ENCODE measurements at places on chromosomes 11 and 22.

GRCh38 chr11:77789061-77789730 is 31.3 kb downstream of the RSF1 start:
- DNase-seq = no peak

DNA sequence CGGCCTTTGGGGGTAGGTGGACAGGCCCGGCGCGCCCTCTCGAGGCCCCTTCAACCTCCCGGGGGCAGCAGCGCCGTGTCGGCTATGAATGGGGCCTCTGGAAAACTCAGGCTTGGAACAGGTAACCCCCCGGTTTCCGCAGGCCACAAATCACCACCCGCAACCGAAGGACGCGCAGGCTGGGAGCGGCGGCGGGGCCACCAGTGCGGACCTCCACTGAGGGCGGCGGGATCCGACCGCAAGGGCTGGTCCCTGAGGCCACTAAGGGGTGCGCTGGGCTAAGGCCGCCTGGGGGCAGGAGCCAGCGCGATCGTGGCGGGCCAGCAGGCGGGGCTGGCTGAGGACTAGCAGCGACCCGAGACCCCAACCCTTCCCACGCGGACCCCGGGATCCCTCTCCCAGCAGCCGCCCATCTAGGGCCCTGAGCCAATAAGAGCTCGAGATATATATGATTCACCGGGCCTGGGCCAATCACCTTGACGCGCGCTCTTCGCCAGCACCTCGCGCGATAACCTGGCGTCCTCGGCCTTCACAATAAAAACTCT is 609 bp upstream of the ATF4 start:
- peak; percentile 98 for DNase-seq

GRCh38 chr22:22798232-22798616 is 89.4 kb upstream of the IGLL5 start:
- DNase-seq = no peak

DNA sequence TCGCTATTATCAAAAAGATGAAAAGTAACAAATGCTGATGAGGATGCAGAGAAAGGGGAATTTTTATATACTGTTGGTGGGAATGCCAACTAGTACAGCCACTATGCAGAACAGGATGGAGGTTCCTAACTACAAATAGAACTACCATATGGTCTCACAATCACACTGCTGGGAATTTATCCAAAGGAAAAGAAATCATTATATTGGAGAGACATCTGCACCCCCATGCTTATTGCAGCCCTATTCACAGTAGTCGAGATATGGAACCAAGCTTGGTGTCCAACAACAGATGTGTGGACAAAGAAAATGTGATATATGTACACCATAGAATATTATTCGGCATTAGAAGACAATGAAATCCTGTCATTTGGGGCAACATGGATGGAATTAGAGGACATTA is 19.6 kb upstream of the POU2AF2 start:
- no peak for DNase-seq

DNA sequence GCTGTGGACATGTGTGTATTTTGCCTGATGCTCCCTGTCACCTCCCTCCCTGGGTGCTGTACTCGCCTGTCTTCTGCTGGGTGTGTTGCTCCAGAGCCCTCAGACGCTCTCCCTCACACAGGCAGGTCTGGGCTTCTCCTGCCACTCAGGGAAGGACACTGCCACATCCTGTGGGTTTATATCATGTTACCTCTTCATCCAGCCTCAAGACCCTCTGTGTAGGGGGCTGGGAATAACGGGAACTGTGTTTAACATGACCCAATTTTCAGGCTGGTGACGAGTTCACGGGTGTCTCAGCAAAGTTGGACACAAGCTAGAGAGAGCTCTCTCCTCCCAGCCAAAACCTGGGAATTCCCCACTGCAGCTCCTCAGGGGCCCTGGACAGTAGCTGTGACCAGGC is 24.6 kb downstream of the MYBPC3 start:
- DNase-seq = no peak

- DNase-seq = no peak
Observed at GRCh38 chr11:36296884-36297543, 926 bp downstream of the PRR5L start.

GRCh38 chr22:35303029-35303624 is 3.4 kb downstream of the TOM1 start:
- DNase-seq = no peak

DNA sequence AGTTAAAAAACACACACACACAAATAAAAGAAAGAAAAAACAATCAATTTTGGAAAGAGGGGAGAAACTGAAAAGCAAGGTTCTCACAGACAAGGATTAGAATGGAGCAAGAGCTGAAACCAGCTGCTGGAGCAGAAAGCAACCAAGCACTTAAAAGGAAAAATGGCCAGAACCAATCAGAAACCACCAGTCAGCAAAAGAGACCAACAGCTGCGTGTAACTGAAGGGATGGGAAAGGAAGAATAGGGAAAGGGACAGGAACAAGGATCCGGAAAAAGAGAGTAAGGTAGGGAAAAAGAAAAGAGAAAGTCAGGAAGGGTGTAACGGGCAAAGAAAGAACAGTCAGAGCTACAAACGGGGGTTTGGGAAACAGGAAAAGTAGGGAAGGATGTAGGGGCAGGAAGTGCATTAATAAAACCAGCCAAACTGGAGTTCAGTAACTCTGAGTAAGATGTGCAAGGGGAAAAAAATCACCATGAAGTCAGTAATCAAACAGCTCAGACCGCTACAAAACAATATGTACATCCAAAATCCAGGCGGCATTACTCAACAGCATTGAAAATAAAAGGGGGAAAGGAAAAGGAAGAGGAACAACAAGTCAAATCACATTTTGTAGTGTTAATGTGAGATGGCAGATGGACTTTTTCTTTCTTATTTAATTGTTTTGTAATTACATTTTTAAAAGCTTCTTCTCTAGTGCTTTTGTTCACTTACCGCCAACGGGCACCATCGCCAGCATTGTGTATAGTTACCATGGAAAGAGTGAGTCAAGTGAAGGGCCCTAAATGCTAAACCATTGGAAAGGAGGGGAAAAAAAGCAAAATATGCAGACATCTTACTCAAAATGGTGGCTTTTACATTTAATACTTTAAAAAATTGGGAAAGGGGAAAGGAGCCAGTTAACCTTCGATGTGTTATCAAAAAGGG is 49.2 kb downstream of the APOL5 start:
- no peak for DNase-seq

GRCh38 chr11:3905080-3905953 is 49.9 kb downstream of the STIM1 start:
- peak; percentile 31 for DNase-seq
